ENCODE measurements at places on chromosomes 13 and 19. TPM values are rescaled to one million over a fixed set of nuclear protein-coding genes. Genes with fewer than 3 reads are reported as not detected.

C1QTNF9 gene
- total RNA-seq = 3.5 TPM

TTYH1 gene
- total RNA-seq = 3.6 TPM

COG6 gene
- total RNA-seq = 30.9 TPM

HSPH1 gene
- 38.1 TPM for total RNA-seq

SYNE4 gene
- total RNA-seq = 0.18 TPM

CASP14 gene
- not detected for total RNA-seq

SULT2A1 gene
- total RNA-seq = not detected

ELANE gene
- total RNA-seq = 0.22 TPM

CALR3 gene
- not detected for total RNA-seq

ADGRE3 gene
- 0.04 TPM for total RNA-seq

TEX29 gene
- 0.22 TPM for total RNA-seq

EPN1 gene
- total RNA-seq = 21.8 TPM

TLE6 gene
- 0.53 TPM for total RNA-seq

SHC2 gene
- total RNA-seq = 13.9 TPM

OBI1 gene
- total RNA-seq = 14.3 TPM

CYP2A7 gene
- total RNA-seq = not detected

SLC6A16 gene
- 0.49 TPM for total RNA-seq

LSM14A gene
- total RNA-seq = 40.3 TPM

ZNF772 gene
- total RNA-seq = 21.7 TPM
